ENCODE measurements at places on chromosomes 1 and 21. TPM values are rescaled to one million over a fixed set of nuclear protein-coding genes. Genes with fewer than 3 reads are reported as not detected.
A peak's percentile ranks its signal among the peaks of the same experiment; 100 is the strongest.

GRCh38 chr21:31564439-31564838 lies 95.1 kb upstream of the SOD1 start:
- no peak for DNase-seq

DNA sequence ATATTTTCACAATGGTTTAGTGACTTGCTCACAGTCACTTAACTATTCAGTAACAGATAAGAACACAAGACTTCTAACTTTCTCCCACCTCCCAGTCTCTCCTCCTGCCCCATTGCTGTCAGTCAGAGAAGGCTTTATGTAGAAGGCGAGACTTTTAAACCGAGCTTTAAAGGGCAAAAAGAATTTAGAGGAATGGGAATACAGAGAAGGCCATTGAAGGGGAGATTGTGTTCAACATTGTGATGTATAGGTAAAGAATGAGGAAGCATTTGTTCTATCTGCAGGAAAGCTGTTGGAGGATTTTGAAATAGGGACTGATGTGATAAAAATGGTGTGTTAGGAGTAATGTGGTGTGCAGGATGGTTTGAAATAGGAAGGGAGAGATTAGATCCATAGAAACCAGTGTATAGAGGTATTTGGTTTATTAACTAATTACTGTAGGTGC lies 7.3 kb downstream of the POU2F1 start:
- DNase-seq = no peak

- DNase-seq = no peak
These were observed 16.5 kb upstream of the CFHR5 start for GRCh38 chr1:196960854-196961253.

The CFHR1 gene
- not detected for polyA plus RNA-seq

GRCh38 chr1:223716302-223716862 lies 4.0 kb downstream of the CAPN2 start:
- DNase-seq = no peak

GRCh38 chr1:51512606-51513005 lies 6.5 kb downstream of the EPS15 start:
- no peak for DNase-seq

DNA sequence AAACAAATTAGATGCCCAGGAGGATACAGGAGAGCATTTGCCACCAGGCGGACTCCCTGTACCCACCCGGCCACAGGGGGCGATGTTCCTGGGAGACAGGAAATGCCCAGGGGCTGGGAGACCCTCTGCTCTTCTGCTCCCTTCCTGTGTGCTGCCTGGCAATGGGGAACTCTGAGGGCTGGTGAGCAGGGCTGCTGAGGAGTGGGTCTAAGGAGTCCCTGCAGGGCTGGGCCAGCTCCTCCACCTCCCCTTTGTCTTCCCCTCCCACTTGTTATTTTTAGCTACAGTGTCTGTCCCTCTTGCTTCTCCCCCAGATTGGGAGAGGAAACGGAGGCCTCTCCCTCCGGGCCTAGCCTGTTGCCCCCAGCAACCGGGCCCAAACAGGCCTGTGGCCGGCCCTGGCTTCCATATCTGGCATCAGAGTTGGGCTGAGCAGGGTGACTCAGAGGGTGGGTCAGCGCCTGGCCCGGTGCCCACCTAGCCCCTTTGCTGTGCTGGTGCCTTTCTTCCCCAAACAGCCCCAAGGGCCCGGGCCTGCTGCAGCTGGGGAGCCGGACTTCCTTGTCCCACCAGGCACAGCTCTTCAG lies 11.6 kb downstream of the LMNA start:
- DNase-seq = peak; percentile 83

- no peak for DNase-seq
These were observed 101.4 kb downstream of the CC2D1B start for GRCh38 chr1:52264530-52265115.

The VANGL1 gene
- 14.1 TPM for polyA plus RNA-seq

GRCh38 chr1:111770916-111771315 lies 15.2 kb downstream of the DDX20 start:
- no peak for DNase-seq

All from renal pelvis (tissue), 12 donors.